NCI-H1092 (cell line): ENCODE measurements at places on chromosomes 12 and 14.
A peak's percentile ranks its signal among the peaks of the same experiment; 100 is the strongest.

DNA sequence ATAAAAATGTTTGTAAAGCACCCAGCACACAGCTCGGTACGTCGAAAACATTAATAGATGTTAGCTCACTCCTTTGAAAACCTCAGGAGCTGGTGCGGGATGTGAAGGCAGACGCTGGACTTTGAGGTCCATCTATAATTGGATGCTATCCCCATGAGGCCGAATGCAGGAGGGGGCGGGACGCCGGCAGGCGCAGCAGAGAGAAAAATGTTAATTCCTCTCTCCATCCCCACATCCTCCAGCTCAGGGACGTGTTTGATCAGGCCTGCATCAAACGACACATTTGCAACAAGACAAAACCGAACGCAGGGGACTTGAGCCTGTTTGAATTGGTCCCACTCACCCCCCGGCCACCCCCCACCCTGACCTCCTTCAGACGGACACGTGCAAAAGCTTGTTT is 231.0 kb downstream of the RBM19 start:
- DNase-seq: no peak

DNA sequence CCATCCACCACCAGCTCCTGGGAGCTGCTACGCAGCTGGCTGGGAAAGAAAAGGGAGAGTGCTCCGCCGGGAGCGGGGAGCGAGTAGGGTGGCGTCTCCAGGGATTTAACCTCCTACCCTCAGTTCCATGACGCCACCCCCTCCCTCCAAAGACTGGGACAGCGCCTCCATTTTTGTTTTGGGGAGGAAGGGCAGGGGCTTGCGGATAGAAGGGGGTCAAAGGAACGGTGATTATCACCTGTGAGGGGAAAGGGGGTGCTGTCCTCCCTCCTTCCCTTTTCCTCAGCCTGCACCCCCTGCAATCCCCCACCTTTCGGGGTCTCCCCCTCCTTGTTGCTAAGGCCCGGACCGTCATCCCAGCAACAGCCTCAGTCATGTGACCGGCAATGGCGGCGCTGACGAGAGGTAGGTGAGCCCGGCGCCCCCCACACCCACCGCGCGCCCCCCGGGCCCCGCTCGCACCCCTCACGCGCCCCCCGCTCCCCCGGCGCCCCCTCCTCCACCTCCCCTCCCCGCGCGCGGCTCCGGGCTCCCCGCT is at the start of gene DTX3:
TSS of gene DTX3 (plus strand) at position 371 of the 538 bp plus-strand sequence. CDS start 1,694 bp downstream, outside the sequence.
- DNase-seq: peak; percentile 50

DNA sequence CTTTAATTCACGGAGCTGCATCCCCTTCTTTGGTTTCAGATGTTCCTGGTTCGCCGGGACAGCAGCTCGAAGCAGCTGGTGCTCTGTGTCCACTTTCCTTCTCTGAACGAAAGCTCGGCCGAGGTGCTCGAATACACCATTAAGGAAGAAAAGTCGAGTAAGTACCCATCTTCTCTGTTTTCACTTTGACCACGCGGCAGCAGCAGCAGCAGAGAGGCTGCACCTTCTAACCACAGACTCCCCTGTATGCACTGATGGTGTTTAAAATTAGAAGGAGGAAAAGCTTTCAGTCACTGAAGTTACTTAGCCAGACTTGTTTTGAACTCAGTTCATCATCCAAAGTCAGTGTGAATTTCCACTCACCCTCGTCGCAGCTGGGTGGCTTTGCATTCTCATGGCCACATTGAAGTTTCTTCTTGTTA is 63.8 kb downstream of the RIN3 start:
- no peak for DNase-seq

DNA sequence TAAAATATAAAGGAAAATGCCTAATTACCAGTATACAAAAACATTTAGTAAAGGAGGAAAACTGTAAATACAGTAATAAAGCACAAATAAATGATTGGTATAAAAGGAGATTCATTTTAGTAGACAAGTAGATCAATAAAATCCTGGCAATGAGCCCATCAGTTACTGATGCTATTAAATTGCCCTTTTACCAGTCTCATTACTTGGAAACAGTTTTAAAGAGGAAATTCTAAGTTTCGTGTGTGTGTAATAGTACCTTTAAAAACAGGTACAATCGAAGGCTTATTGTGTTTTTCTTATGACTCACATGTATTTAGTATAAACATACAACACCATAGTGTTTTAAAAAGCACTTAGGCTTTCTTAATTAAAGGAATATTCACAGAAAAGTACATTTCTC is 46.4 kb upstream of the SYT10 start:
- no peak for DNase-seq

- DNase-seq: no peak
These were observed 75.3 kb downstream of the AACS start for GRCh38 chr12:125140279-125141209.

DNA sequence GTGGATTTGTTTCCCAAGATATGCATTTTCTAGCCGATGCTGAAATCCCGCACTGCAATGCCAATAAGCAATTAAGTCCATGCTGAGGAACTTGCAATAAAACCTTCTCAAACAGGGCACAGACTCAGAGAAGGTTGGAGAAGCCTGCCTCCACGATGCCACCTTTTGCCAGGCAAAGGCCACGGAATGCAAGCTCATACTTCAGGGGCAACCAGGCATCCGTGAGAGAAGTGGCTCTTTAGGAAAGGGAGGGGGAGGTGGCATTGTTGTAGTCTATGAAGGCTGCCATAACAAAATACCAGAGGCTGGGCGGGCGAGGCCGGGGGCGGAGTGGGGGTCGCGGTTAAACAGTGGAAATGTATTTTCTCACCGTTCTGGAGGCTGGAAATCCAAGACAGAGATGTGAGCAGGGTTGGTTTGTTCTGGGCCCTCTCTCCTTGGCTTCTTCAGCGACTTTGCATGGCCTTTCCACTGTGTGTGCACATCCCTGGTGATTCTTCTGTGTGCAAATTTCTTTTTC is 689.5 kb downstream of the VRK1 start:
- no peak for DNase-seq

- DNase-seq: no peak
These were observed 17.6 kb downstream of the PHLDA1 start for GRCh38 chr12:76014007-76014406.

DNA sequence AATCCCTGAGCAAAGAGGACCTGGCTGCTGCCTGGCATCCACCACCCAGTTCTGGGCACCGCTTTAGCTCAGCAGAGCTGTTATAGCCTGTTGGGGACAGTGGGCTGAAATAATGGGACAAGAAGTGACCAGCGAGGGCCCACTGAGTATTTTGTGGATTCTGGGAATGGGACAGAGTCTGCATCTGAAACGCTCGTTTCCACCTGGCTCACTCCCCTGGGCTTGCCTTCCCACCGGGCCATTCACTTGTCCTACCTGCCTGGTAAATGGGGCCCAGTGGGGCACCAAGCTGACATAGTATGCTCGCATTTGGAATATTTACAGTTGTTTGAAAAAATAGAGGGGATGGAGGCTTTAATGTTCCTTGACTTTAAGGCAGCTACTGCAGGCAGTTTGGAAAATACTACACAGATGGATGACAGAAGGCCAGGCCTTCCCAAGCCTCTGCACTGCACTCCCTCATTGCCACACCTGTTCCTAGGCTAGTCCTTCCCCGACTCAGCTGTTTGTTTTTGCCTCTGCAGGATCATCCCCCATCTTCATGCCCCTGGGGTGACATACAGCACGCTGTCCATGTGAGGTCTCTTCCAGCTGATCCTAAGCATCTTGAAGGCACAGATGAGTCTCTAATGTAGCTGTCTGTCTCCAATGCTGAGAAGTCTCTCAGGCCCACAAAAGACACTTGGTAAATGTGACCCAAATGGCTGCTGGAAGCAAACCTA is 61.3 kb upstream of the DICER1 start:
- DNase-seq: no peak

- no peak for DNase-seq
These were observed 300.7 kb upstream of the TBX3 start for GRCh38 chr12:114984634-114985061.

- no peak for DNase-seq
These were observed 13.3 kb downstream of the SLC15A4 start for GRCh38 chr12:128810182-128811127.

- no peak for DNase-seq
These were observed 299.3 kb upstream of the STXBP6 start for GRCh38 chr14:25349269-25349668.

DNA sequence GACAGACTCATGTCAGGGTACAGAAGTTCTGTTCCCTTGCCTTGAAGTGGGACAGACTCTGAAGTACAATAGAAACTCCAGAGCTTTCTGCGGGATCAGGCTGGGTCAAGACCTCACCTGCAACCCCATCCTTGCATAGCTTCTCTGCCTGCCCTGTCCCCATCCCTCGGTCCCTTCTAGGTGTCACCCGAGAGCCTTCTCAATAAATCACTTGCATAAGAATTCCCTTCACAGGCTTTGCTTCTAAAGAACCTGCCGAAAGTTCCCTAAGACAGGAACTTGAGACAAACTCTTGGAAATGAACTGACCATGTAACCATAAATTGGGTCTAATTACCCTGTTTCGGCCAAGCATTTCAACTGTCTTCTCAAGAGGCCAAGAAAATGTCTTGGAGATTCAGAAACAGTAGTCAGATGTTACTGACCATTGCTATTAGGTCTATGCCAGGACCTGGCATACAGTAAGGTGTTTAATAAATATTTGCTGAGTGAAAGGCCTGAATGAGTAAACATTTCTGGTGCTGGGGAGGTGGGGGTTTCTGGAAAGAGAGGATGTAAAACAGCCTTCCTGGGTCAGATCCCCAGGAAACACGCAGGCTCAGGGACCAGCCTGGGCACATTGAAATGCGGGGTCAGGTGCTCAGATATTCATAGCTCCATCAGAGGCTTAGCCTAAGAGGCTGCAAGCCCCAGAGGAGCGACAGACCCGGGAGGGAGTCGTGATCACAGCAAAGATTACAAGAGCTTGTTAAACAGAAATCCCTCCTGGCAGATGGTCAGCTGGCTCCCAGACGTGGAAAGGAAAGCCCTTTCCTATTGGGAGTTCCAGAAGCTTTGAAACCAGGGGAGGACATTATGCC is 226.2 kb upstream of the LHX5 start:
- peak; percentile 37 for DNase-seq

GRCh38 chr14:38788060-38788459 is 315.0 kb downstream of the SEC23A start:
- DNase-seq: no peak

- DNase-seq: no peak
These were observed 3.2 kb downstream of the SIX6 start for GRCh38 chr14:60512126-60512525.

DNA sequence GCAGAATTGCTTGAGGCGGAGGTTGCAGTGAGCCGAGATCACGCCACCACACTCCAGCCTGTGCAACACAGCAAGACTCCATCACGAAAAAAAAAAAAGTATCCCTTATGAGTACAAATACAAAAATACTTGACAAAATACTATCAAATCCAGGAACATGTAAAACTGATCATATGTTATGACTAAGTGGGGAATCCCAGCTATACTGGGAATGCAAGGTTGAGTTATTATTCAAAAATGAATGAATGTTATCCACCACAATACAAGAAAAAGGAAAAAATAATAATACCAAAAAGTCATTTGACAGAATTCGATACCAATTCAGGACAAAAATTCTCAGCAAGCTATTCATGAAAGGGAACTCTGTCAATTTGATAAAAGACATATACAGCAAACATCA is 32.6 kb downstream of the MOK start:
- no peak for DNase-seq

DNA sequence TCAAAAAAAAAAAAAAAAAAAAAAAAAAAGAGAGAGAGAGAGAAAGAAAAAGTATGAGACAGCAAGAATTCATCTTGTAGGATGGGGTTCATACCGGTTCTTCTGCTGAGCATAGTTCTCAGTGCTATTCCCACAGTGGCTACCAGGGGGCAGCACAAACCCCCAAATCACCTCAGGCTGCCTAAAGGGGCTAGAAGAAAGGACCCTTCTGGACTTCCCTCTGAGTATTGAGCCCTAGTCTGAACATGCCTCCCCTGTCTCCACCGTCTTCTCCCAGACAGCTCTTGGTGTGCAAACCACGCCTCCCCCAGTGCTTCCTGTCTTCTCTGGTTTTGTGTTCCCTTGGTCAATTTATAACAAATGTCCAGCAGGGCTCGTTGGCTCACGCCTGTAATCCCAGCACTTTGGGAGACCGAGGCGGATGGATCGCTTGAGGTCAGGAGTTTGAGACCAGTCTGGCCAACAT is 31.3 kb upstream of the SMUG1 start:
- peak; percentile 77 for DNase-seq

DNA sequence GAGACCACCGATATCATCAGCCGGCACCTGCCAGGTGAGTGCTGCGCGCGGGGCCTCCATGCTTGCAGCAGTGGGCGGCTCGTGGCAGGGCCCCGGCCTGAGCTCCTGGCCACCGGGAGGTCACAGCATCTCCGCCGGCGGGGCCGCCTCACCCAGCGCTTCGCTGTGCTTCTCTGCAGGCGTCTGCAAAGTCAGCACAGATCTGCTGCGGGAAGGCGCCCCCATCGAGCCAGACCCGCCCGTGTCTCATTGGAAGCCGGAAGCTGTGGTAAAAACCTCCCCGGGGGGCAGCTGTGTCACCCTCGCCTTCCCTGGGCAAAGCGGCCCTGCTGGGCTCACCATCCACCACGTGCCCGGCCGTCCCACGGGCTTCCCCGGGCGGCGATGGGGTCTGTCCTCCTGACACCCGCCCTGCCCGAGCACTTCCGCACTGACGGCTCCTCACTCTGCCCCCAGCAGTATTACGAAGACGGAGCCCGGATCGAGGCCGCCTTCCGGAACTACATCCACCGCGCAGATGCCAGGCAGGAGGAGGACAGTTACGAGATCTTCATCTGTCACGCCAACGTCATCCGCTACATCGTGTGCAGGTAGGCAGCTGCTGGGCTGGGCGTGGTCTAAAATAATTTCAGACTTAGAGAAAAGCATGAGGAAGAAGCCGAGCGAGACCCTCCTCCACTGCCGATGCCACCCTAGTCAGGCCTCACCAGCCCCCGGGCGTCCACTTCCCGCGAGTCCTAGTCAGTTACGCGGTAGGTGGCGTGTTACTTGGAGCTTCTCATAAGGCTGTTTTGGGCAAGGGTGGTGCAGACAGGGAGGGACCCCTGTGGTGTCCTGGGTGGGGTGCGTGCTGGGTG is 7.1 kb downstream of the PGAM5 start:
- DNase-seq: no peak

GRCh38 chr12:25801734-25802133 is 156.7 kb upstream of the RASSF8 start:
- no peak for DNase-seq

GRCh38 chr12:102510463-102510862 is 30.1 kb upstream of the IGF1 start:
- no peak for DNase-seq

DNA sequence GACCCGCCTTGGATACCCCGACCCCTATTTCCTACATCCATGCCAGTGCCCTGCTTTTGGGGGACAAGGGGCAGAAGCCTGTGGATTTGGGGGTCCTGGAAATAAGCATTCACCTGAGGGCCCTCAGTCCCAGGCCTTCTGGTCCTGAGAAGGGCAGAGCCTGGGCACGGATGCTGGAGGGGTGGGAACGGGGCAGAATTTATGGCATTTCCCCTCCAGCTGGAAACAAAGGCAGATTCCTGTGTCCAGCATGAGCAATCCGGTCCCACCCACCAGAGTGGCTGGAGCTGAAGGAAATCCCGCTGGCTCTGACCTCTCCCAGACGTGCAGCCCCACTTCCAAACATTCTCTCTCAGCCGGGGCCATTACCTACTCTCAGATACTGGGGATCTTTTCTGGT is 9.3 kb downstream of the ANKRD33 start:
- DNase-seq: no peak

- DNase-seq: no peak
These were observed 1.8 kb downstream of the PCNX1 start for GRCh38 chr14:70908935-70909641.
